ENCODE measurements at places on chromosomes 16 and 17.

GRCh38 chr16:85347213-85347591, 234.9 kb upstream of the CIBAR2 start:
- peak; percentile 72 for DNase-seq

DNA sequence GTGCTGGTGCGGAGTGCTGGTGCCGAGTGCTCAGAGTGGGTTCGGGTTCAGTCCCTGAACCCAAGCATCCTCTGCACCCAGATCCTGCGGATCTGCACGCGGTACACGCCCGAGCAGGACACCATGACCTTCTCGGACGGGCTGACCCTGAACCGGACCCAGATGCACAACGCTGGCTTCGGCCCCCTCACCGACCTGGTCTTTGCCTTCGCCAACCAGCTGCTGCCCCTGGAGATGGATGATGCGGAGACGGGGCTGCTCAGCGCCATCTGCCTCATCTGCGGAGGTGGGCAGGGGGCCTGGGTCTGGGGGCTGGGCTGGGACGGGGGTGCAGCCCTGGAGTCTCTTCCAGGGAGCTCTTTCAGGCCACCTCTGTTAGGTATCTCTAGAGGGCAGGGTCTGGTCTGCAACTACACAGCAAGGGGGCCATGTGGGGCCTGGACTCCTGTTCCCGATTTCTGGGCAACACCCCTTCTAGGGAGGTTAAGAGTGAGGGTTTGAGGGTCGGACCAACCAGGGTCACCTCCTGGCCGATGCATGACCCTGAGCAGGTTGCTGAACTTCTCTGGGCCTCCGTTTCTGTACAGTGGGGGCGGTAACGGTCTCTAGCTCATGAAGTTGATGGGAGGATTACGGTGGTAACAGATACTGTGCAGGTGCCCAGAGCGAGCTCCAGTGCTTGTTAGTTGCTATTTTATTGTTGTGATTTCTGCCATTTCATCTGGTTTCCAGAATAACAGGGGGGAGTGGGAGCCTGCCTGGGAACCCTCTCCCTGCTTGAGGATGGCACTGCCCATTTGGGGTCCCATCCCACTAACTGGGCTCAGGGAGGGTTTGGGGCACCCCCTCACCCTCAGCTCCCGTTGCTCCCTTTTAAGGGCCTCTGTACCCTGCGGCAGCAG, 10.1 kb downstream of the GJD3 start:
- no peak for DNase-seq

GRCh38 chr17:43118679-43119615, 6.2 kb downstream of the BRCA1 start:
- DNase-seq, result no peak

DNA sequence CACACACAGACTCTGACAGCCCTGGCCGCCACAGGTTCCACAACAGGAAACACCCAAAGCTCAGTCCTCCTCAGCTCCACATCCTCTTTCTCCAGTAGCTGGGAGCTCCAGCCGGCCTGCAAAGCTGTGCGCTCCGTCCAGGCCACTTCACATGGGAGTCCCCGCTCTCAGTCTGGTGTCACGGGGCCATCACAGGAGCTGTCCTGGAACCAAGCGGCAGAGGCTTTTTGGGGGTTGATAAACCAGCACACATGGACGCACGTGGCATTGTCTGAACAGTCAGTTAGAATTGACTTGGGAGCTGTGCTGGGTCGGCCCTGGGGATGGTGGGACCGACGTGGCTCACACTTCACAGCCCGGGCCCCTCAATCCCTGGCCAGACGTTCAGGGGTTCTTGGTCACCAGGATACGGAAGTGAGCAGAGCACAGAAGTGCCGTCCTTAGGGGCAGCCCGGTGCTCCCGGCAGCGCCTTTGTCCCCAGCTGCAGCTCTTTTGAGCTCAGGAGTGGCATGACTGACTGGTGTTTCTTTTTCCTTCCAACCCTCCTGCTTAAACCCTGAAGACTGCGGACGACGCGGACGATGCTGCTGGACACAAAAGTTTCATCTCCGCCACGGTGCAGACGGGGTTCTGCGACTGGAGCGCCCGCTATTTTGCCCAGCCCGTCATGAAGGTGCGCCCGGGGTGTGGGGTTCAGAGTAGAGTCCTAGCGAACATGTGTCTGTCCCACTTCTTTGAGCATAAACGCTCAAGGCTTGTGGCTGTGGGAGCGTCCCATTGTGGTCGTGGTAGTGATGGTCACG, 66.6 kb upstream of the CHMP6 start:
- DNase-seq, result no peak

DNA sequence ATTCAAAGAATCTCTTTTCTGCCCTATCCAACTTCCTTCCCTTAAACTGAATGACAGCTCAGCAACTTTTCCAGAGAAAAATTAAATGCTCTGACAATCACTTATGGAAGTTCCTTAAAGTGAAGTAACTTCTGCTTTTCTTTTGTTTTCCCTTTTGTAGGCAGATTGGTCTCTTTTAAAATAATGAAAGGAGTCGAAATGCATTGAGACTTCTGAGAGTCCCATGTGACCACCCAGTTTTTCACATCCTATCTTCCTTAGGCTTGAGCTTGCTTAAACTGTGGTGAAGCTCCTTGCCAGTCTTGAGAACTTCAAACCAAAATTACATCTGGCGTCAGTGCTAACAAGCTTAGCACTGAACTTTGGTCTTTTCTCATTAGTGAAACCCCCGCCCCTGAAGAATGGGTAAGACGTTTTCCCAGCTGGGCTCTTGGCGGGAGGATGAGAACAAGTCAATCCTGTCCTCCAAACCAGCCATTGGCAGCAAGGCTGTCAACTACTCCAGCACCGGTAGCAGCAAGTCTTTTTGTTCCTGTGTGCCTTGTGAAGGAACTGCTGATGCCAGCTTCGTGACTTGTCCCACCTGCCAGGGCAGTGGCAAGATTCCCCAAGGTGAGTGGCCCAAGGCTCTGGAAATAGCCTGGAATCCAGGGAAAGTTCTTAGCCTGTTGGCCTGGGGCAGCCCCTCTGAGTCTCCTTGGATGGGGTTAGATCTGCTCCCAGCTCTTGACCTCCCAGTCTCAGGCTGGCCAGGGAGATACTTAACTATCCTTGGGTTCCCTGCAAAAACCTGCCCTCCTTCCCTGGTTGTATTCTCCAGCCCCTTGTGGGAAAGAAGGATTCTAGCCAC, 1.2 kb downstream of the TMEM106A start:
- no peak for DNase-seq

GRCh38 chr17:51144266-51145022, 8.9 kb upstream of the NME1 start:
- DNase-seq, result no peak

DNA sequence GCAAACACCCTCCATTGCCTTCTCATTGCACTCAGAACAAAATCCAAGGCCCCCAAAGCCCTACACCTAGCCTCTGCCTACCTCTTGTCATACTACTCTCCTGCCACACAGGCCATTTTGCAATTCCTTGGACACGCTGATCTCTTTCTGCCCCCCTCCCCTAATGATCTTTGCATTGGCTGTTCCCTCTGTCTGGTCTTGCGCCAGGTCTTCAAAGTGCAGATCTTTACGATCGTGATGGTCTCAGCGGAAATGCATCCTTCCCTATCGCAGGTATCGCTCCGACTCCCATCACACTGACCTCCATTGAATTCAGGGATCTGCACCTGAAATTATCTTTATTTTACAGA, 777 bp upstream of the MOSMO start:
- no peak for DNase-seq

DNA sequence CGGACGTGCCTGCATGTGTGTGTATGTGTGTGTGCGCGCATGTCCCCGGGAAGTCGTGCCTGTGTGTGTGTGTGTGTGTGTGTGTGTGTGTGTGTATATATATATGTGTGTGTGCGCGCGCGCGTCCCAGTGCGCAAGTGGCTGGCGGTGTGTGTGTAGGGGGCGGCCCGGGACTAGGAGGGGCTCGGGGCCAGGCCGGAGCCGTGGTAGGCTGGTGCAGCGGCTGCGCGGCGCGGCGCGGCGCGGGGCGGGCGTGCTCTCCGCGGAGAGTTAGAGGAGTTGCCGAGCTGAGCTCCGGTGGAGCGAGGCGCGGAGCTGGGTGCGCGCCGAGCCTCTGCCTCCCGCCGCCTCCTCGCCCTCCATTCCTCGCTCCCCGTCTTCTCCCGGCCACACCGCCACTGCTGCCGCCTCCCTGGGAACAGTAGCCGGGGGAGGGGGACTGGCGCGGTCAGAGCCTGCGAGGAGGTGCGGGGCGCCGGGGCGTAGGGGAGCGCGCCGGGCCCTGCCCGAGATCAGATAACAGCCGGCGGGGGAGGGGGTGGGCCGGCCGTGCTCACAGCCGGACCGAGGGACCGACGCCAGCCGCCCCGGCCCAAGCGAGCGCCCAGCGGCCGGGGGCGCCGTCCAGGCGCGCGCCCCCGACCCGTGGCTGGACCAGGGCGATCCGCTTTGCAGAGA, at the start of gene KCNJ12:
KCNJ12 (plus strand) TSS at position 277 of the 678 bp plus-strand sequence. CDS start 38,986 bp downstream, outside the sequence.
- DNase-seq, result no peak

GRCh38 chr16:35798885-35799426, 2339.5 kb downstream of the TP53TG3F start:
- peak; percentile 96 for DNase-seq

DNA sequence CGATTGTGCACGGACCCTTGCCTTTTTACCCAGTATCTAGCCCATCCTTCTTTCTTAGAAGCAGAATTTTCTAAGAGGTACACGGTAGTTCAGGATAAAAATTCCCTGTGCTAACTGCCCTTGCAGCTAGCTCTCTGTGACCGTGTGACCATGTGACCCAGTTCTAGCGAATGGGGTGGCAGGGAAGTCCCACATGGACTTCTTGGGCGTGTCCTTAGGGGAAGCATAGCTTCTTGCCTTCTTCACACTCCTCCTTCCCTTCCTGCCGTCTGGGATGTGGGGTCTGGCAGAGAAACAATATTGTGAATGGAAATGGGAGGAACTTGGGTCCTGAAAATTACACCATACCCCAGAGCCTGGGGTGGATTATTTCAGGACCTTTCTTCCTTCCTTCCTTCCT, 670.7 kb downstream of the MAF start:
- DNase-seq, result no peak

GRCh38 chr16:75104836-75105235, 11.7 kb downstream of the LDHD start:
- DNase-seq, result no peak

DNA sequence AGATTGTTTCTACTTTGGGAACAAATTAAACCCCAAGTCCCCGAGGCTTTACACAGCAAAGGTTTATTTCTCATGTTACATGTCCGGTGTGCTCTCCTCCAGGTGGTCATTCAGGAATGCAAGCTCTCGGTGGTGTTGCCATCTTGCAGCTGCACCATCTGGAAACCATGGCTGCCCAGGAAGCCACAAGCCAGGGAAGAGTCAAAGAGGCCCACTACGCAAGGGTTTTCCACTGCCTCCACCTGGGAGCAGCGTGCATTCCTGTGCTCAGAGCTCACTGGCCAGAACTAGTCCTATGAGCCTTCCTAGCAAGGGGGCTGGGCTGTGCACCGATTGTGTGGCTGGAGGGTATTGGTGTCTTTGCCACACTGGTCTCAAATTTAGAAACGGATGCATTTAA, 128.8 kb upstream of the FOXF1 start:
- no peak for DNase-seq

DNA sequence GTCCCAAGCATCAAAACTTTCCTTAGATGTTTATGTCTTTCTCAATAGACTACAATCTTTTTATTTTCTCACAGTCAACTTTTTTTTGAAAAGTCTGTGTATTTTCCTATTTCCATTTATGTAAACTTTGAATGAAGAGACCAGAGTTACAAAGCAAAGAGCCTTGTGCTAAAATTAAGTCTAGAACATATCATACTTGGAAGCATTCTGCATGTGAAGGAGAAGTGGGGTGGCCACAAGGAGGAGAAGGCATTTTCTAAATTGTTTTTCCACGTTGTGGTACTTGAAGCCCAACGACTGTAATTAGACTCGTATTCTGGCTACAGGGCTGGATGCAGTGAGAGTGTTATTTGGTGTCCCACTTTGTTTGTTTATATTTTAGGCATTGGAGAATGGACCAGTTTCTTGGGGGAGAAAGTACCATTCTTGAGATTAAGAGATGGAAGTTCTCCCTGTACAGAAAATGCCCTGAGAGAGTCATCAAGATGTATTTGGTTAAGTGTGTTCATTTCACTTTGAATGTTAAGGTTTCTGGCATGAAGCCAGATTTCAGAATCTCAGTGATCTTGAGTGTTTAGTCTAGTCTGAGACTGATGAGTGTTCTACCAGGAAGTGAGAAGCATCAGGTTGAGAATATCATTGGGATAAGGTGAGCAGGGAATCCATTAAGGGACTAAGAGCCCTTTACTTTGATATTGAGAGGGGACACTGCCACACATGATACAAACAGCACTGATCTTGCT, 71.6 kb downstream of the MAP2K6 start:
- DNase-seq, result no peak

- DNase-seq, result no peak
These were observed 24.9 kb downstream of the TPSG1 start for GRCh38 chr16:1200014-1200627.

GRCh38 chr16:4306470-4307214, 9.2 kb upstream of the GLIS2 start:
- no peak for DNase-seq

GRCh38 chr16:78709137-78709884, 609.9 kb downstream of the WWOX start:
- no peak for DNase-seq

- no peak for DNase-seq
These were observed 195.8 kb downstream of the KCNJ2 start for GRCh38 chr17:70365091-70365583.

GRCh38 chr16:8892101-8892575, 10.0 kb downstream of the LITAFD start:
- no peak for DNase-seq

DNA sequence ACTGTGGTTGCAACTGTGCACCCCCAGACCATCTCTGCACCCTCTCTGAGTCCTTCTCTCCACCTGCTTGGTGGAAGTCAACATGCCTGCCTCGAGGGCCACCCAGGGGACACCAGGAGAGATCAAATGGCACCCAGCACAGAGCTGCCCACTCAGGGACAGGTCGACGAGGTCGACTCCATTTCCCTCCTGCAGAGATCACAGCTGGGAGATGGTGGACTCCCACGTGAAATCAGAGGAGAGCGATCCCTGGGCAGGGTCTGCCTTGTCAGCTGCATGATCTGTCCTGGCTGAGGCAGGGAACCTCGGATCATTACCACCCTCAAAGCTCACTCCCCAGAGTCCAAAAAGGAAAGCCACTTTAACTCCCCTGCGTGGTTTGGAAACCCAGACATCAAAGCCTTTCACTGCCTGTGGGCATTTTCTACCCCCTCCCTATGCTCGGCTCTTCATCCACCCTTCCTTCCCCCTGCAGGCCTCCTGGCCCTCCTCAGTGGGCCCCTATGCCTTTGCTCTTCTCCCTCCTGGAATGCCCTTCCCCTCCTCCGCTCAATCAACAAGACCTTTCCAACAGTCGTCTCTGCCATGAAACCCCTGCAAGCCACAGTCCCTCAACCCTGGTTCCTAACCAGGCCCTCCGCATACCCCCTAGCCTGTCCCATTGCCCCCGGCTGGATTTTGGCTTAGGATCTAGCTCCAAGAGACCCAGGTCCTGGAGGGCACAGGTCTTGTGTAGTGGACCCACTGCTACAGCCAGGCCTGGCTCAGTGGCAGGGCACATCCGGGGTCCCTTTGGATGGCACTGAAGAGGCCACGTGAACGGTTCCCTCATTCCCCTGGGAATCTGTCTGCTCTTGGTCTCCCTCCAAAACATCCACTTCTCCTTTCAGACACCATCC, 103.8 kb upstream of the RPL38 start:
- DNase-seq, result no peak
